ENCODE measurements at places on chromosomes 4 and X.
A peak's percentile ranks its signal among the peaks of the same experiment; 100 is the strongest.

GRCh38 chr4:15930314-15930713, 8.2 kb downstream of the FGFBP1 start:
- no peak for DNase-seq

DNA sequence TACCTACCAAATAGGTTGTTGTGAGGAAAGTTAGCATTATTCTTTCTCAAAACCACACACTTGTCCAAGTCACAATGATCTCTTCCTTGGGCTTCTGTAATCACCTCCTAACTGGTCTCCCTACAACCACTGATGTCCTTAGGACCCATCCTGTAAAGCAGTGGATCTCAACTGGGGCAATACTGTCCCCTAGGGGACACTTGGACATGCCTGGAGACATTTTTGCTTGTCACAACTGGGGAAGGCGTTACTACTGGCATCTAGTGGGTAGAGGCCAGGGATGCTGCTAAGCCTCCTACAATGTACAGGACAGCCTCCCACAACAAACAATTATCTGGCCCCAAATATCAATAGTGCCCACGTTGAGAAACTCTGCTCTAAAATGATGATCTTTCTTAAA, 118.7 kb upstream of the AP1S2 start:
- DNase-seq = no peak

DNA sequence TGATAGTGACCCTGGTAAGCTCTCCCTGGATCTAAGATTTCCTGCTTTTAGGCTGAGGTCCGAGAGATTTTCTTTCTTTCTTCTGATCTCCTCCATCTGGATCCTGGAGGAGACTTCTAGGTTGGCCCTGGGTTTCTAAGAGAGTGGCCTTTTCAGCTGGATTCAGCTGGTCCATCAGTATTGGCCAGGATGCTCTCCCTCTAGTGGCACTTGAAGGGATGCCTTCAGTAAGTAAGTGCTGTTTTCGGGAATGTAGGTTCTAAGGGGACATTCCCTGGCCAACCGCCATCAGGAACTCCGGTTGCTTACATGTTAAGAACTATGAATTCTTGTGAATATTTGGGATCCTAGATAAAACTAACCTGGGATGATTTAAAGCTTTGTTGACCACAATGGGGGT, 56.9 kb downstream of the SERTM2 start:
- no peak for DNase-seq

DNA sequence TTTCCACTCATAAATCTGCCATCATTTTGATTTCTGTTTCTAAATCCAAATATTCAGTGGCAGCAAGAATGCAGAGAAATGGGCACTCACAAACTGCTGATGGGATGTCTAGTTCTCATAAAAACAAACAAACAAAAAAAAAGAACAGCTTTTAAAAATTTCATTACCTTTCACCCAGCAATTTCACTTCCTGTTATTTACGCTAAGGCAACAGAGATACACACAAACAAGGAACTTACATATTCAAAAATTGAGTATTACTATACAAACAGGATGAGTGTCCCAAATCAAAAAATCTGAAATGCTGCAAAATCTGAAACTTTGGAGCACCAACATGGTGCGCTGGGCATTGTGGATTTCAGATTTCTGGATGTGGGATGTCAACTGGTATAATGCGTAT, 36.4 kb downstream of the FAT1 start:
- DNase-seq = no peak

DNA sequence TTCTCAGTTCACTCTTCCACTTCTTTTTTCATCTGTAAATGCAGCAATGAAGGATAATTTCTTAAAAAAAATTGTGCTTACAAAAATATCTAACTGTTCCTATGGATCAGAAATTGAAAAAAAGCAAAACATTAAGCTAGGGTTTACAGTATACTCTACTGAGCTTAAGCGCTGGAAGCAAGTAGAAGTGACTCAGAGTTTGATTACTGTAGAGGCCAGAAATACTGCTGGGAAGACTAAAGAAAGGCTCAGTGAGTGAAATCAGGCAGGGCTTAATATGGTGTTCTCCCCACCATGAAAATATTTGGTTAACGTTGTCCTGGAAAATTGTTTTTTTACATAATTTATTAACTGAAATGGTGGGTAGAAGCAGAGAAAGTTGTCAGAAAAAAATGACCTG, 1061.8 kb upstream of the GRIA3 start:
- no peak for DNase-seq

DNA sequence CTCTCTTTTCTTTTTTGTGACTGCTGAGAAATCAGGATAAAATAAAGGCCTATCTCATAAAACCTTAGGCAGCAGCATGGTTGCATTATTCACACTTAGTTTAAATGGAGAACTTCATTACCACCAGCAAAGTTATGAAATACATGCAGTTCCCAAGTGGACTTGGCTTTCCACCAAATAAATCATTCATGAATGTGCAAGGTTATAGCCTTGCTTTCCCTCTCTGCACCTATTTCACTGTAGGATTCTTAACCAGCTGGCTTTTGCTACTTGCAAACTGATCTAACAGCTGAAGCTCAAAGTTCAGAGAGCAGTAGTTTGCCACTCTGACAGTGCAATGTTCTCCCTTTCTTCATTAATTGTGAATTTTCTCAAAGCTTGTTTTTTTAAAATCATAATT, 140.1 kb upstream of the SMIM31 start:
- DNase-seq = no peak

GRCh38 chr4:156538210-156538609, 433.4 kb downstream of the PDGFC start:
- no peak for DNase-seq

DNA sequence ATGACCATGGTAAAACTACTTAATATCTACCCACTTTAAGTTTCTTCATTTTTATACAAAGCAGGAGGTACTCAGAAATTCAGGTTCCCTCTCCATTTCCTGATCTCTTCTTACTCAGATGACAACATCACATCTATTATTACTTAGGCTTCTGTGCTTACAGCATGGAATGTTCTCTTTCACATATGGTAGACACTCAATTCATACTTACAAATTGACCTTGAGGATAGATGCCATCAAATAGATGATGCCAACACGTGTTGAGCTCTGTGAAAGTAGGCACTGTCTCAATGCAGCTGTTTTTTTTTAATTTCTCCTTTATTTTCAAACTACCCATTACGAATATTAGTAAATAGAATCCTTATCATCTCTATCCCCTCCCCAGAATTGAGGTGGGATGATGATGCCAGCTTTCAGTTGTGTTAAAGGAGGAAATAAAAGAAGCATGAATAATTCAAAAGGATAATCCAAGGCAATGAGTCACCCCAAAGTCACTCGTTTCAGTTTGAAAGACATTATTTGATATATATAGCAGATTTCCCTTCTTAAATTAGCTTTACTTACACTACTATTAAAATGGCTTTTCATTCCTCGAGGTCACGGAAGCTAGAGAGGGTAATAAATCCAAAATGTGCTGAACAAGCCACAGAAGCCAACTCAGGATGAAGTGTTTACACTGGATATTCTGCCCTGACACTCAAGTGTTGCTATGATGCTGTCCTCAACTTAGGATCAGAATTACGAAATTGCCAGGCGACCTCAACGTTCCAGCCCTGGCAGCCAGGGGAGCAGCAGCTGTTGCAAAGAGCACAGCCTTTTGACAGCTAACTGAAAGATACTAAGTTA, 124.2 kb upstream of the EOLA2 start:
- no peak for DNase-seq

DNA sequence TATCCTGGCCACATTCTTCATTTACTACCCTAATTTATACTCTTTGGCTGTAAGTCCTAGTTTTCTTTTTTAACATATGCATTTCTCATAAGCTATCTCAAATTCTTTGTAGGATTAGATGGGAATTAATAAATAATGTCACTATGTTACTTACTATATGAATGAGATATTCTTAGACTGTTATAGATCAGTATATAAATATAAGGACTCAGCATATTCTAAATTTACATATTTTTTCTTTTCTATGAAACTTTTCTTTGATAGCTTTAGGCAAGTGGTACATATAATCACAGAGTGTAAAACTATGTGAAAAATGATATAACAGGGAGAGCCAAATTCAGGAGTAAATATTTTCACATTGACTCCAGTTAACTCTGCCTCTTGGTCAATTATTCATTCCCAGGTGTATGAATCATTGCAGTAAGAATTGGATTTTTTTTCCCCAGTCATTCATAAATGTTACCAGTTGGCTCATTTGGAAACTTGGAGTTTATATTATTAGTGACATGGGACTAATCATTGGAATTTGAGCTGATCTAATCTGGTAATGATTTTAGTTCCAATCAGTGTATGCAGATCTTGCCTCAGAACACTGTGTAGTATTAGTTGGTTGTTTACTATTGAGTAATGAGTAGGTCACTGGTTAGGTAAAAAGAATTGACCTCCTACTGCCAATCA, 25.3 kb downstream of the FHIP1A start:
- no peak for DNase-seq

DNA sequence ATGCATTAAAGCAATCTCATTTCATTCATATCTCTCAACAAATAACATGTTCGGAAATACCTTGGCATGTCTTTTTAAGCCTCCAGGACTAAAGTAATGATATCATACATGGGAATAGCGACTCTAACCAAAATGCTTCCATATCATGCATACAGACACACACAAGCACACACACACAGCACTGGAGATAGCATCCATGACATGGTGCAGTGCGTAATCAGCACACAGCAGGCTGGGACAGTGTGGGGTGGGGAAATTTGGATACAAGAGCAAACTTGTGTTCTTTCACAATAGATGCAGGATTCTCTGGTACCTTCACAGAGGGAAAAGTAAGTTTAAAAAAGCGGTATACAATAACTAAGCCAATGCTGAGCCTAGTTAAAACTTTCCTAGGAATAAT, 132.3 kb upstream of the HPGD start:
- DNase-seq = no peak

DNA sequence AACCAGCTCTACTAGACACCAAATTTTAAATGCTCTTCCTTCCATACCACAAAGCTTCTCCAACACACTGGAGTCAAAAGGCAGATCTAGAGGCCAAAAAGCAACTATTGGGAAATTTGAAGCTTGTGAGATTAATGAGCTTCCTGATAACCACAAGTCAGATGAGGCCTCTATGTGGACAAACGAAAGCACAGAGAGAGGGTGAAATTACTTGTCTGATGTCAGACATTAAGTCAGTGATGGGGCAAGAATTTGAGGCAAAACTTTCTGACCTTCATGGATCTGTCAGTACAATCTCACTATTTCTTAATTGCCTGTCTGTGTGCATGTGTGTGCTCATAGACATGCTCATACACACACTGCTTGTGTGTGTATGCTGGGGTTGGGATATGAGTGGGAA, 103.6 kb downstream of the GUCY2F start:
- no peak for DNase-seq

- DNase-seq = no peak
Observed at GRCh38 chrX:17549107-17549651, 174.2 kb downstream of the NHS start.

- no peak for DNase-seq
Observed at GRCh38 chr4:7194251-7195140, 2.2 kb downstream of the SORCS2 start.

GRCh38 chrX:103092942-103093341, at the start of gene NXF3:
Gene NXF3, minus strand, starts transcription at chrX:103093143. Its CDS starts 120 bp downstream, at chrX:103093023.
- no peak for DNase-seq

- DNase-seq = no peak
Observed at GRCh38 chr4:44210750-44211149, 237.9 kb downstream of the KCTD8 start.

GRCh38 chr4:176957353-176958118, 164.8 kb upstream of the VEGFC start:
- DNase-seq = no peak

DNA sequence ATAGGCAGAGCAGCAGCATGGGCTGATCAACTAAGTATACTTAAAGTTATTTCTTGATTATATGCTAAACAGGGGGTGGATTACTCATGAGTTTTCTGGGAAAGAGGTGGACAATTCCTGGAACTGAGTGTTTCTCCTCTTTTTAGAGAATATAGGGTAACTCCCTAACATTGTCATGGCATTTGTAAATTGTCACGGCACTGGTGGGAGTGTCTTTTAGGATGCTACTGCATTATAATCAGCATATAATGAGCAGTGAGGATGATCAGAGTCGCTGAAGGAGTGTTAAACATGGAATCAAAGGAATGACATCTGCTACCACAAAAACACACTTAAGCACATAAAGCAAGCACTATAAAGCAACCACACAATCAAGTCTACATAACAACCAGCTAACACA, 66.5 kb downstream of the SPIN4 start:
- no peak for DNase-seq

DNA sequence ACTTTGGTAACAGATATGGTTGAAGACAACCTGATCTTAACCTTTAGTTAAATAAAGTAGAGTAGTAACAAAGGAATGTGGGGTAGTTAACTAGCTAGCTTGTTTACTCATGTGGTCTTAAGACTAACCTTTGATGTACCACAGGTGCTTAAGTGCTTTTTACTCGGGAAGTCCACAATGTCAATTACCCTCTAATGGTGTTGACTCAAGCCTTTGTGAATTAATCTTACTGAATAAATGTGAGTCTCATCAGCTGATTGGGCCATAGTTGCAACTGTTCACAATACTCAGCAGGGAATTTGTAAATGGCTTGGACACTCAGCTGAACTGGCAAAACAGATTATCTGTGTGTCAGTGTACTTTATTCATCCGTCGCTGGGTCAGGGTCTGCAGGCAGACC, 119.0 kb upstream of the UGT8 start:
- DNase-seq = no peak

DNA sequence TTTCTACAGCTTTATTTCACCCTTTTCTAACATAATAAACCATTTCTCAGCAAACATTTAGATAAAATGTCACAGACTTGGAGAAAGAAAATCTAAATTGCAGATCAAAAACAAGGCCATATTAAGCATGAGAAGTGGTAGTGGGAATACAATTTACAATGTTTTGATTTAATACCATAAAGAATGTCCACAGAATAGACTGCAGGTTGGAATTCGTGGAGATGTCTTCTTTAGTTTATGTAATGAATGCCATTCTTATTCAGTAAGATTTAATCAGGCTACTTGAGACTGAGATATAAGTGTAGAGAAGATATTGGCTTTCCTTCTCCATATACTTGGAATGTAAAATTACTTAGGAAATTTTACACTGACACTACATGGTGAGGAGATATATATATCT, 91.9 kb upstream of the ZFP42 start:
- DNase-seq = no peak

- DNase-seq = peak; percentile 50
Observed at GRCh38 chr4:153705743-153706468, 21.8 kb downstream of the TLR2 start.

DNA sequence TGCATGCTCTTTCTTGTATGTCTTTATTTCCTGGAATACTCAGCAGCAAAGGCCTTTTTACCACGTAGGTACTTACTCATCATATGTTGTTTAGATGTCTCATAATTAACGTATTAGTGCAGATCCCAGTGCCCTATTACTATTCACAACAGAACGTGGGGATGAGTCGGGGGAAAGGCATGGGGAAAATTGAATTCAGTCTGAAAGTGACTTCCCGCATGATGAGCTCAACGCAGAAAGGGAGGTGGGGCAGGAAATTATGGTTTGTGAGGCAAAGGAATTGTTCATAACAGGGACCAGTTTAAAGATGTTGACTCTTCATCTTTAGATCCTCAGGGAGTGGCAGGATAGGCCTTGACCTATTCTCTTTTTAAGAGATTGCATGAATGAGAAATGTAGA, 2.0 kb upstream of the TMPRSS11D start:
- no peak for DNase-seq
